ENCODE measurements at places on chromosomes 11 and 22.

- DNase-seq = peak; percentile 69
Observed at GRCh38 chr11:2269601-2270321, 627 bp downstream of the ASCL2 start.

GRCh38 chr11:120386774-120387371 lies 50.7 kb downstream of the ARHGEF12 start:
- DNase-seq = no peak

GRCh38 chr22:39296981-39297489 lies 22.4 kb downstream of the RPL3 start:
- no peak for DNase-seq

GRCh38 chr11:114196997-114197703 lies 99.0 kb upstream of the NNMT start:
- no peak for DNase-seq

GRCh38 chr11:18492888-18493287 lies 33.9 kb downstream of the TSG101 start:
- no peak for DNase-seq

GRCh38 chr11:115919341-115920091 lies 415.3 kb upstream of the CADM1 start:
- DNase-seq = no peak

DNA sequence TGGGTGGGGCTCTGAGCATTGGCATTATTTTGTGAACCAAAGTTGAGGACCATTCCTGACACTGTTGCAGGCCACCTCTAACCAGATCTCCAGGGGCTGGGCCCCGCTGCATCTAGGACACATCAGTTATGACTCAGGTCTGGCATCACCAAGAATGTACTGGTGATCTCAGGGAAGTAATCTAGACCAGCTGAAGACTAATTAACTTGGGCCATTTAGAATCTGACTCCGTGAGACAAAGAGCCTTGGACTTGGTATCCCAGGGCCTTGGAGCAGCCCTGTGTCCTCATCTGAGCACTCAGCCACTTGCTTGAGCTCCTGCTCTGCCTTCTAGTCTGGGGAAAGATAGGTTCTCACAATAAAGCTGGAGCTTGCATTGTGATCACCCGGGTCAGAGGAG lies 200.6 kb downstream of the KIRREL3 start:
- no peak for DNase-seq

DNA sequence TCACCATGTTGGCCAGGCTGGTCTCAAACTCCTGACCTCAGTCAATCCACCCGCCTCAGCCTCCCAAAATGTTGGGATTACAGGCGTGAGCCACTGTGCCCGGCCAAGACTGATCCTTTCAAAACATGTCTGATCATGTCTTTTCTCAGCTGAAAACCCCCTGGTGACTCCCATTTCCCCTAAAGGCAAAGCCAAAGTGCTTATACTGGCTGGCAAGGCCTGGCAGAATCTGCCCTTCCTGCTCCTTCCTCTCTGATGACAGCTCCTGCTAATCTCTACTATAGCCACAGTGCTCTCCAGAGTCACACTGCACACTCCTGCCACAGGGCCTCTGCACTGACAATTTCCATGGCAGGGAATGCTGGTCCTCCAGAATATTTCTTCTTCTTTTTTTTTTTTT lies 2.6 kb upstream of the MCHR1 start:
- DNase-seq = no peak

DNA sequence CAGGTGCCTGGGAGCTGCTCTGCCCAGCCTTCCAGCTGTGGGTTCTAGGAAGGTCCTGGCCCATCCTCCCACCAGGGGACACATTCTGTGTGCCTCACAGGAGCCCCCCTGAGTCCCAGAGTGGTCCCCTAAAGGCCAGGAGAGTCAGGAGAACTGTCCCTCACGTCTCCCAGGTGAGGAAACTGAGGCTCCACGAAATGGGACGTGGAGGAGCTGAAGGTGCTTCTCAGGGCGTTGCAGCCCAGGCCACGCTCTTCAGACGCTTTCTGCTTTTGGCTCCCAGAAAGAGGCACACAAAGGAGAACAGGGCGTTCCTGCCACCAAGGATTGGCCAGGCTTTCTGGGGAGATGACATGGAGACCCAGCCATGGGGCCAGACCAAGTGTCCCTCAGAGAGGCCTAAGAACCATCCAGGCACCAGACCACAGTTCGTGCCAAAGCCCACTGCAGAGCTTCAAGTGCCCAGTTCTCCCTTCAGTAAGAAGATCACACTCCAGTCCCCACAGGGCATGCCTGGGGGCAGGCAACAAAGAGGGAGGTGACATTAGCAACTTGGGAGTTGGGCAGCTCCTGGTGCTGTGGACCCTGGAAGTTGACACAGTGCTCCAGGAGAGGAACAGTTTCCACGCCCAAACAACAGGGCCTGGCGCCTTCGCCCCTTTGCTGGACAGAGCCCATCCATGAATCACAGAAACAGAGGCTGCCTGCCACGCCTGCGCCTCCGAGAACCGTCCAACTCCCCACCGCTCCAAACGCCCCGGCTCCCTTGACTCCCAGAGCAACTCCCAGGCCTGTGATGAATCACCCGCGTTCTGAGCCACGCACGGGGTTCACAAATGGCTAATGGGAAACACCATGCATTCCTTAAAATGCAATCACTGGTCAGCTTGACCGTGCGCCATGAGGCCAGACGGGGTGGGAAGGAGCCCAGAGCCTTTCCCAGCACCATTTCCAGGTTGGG lies 589.2 kb downstream of the BRD1 start:
- no peak for DNase-seq

DNA sequence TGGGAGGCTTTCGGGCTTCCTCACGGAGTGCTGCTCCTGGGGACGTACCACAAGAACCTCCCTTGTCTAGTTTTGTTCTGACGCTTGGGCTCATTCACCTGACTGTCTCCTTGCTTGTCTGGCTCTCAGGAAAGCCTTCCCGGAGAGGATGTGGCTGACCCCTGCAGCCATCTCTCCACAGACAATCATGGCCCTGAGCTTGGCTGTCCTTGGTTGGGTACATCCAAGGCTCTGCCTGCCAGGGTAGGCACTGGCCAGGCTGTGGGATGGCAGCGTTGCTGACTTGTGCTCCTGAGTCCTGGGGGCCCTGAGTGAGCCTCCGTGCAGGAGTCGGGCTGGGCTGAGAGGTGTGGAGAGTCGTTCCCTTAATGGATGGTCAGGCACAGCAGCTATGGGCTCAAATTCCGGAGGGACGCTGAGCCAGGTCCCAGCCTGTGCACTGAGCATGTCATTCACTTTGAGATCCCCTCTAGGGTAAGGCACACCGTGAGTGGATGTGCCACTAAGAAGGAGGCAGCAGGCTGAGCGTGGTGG lies 32.8 kb downstream of the BCR start:
- no peak for DNase-seq

- DNase-seq = no peak
Observed at GRCh38 chr11:114610984-114611944, 15.7 kb upstream of the NXPE4 start.

DNA sequence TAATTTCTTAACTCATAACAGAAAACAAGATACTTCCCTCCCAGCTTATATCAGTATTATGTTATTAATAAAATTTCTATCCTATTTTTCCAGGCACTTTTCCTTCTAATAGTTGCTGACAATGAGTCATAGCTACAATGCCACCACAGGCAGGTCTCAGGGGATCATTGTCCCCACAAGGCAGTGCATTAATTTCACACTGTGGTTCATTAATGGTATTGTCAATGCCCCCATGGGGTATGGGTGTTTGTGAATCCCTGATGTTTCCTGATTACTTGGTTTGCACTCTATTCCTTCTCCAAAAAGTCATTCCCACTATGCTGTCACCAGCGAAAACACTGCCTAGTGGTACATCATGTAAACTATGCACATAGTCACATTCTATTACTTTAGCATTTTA lies 345.5 kb upstream of the CTSC start:
- no peak for DNase-seq

GRCh38 chr11:65884716-65885092 lies 3.6 kb downstream of the FIBP start:
- peak; percentile 48 for DNase-seq

DNA sequence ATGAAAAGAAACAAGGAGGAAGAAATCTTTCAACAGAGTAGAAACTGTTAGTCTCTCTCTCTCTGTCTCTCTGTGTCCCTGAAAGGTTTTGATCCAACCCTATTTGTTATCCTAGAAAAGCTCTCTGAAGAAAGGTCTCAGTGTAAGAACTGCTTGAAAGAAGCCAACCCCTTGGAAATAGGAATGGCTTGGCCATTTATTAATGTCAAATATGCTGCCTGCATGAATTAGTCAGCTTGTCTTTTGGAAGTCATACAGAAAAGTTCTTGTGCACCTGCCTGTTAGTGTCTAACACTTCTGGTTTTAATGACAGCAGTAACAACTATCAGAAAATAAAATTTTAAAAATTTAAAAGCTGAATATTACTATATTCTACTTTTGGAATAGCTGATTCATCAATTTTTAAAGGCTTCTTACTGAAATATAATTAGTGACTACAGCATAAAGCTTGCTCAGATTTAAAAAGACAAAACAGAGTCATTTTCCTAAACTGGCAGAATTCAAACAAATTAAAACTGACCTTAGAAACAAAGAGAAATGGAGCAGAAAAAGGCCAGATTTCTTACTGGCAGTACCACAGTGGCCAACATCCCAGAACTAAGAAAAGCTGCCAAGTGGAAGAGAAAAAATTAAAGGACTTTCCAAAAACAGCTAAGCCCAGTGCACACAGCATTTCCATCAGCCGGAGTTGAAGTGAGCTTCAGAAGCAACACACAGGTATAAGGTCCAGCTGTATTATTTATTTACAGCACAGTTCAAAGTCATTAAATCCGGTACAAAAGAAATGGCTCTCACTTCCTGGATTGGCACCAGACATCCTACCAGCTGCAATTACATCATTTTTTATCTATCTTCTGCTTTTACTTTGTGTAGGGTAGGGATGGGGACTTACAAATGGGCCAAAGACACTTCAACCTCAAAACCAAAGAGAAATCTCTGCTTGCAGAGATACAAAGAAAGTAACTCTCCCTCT lies 76.3 kb downstream of the PRCP start:
- DNase-seq = no peak

GRCh38 chr11:126140201-126140925 lies 71.1 kb downstream of the RPUSD4 start:
- DNase-seq = no peak

DNA sequence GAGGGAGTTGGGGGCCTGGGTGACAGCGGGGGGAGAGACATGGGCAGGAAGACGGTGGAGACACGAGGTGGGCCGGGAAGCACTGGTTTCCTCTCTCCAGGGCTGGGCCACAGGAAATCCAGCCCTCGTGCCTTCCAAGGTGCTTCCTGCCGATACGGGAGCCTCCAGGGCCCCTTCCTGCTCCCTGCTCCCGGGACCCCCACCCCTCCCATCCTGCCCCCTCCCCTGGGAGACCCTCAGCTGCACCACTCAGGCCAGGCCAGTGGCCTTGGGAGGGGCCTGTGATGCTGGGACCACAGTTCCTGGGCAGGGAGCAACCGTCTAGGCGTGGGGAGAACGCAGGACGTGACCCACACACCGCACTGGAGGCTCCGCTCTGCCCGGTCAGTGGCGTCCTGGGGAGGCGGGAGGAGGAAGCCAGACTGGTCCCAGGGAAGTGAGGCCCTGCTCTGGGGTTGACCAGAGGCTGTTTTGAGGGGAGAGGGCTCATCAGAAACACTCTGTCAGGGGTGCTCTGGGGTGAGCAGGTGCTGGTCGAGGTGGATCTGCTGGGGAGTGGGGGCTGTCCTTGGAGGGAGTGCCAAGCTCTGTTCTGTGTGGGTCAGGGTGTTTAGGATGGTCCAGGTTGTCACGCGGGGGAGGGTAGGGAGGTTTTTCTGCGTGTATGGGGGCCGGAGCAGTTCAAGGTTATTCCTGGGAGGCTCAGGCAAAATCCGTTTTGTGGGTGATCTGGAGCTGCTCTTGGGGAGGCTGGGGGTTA lies at the start of gene SHANK3:
TSS of gene SHANK3 (plus strand) at position 353 of the 760 bp plus-strand sequence.
- DNase-seq = peak; percentile 72

DNA sequence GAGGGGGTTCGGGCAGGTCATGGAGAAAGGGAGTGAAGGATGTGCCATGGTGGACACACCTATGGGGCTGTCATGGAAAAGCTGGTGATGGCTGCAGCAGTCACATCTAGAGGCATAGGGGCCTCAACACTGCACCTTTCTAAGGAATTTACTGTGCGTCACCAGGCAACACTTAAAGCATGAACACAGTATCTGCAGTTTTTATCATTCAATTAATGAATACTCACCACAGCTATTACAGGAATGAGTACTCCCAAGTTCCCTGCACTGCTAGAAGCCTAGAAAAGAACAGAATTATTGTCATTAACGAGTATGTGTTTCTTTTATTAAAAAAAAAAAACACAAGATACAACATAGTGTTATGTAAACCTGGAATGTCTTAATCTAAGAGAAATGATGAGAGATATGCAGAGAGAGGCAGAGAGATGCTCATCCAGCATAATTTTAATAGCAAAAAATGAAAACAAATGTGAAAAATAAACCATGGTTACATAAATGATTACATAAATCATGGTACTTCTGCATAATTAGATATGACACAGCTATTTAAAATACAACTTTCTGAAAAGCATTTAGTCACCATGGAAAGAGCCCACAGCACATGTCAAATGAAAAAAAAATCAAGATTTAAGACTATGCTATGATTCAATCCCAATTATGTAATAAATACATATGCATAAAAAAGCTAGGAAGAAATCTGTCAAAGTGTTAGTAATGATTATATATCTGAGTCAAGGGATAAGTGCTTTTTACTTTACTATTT lies 19.2 kb downstream of the SERPIND1 start:
- no peak for DNase-seq

GRCh38 chr11:29802522-29802921 lies 214.3 kb downstream of the KCNA4 start:
- no peak for DNase-seq

GRCh38 chr11:9714272-9714940 lies 50.5 kb downstream of the SWAP70 start:
- no peak for DNase-seq

DNA sequence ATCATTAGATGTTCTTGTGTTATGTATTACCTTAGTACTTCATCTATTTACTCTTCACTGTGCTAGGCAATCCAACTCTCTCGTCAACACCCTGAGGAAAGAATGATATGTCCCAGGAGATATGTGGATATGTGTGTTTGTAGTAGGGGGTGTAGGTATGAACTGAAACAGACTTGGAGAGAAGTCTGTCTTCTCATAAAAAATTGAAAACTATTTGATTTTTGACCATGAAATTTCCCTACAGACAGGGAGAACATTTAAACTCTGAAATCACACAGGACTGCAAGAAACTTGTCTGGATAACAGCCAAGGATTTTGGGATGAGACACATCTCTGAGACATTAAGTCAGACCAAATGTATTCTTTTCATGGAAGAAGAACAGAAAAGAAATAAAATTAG lies 967.0 kb upstream of the FAT3 start:
- no peak for DNase-seq
